ENCODE measurements at places on chromosomes 1 and 21.

DNA sequence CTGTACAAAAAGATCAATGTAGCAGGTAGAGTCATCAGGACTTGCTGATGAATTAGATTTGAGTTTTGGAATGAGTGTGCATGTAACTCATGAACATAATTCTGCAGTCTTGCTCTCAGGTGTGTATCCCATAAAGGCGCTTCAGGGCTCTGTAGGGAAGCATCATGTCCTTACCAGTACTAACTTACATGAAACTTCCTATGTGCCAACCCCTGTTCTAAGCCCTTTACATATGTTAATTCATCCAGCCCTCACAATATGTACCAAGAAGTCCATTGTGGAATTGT lies 2.1 kb upstream of the FCRLB start:
- DNase-seq, result no peak

DNA sequence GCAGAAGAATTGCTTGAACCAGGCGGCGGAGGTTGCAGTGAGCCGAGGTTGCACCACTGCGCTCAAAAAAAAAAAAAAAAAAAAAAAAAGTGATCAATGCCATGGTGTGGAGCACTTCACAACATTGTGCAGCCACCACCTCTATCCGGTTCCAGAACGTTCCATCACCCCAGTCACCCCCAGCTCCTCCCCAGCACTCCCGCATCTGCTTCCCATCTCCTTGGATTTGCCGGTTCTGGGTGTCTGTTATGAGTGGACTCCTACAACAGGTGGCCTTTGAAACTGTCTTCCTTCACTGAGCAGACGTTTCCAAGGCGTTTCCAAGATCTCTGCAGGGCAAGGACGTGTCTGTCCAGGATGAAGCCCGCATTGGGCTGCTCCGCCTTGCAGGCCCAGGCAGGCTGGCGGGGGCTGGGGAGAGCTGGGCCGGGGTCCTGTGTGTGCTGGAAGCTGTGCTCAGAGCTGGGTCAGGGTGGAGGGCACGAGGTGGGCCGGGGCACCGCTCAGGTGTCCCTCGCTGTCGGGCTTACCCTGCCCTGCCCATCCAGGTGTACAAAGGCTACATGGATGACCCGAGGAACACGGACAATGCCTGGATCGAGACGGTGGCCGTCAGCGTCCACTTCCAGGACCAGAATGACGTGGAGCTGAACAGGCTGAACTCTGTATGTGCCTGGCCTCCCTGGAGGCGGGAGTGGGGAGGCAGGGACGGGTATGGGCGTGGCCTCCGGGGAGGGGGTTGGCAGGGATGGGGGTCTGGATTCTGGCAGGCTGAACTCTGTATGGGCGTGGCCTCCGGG lies 14.9 kb upstream of the LRRC3 start:
- no peak for DNase-seq

- DNase-seq, result no peak
Measured at GRCh38 chr1:194073833-194074232, 887.4 kb upstream of the B3GALT2 start.

GRCh38 chr1:204520834-204521709 lies 4.9 kb downstream of the MDM4 start:
- DNase-seq, result peak; percentile 89

DNA sequence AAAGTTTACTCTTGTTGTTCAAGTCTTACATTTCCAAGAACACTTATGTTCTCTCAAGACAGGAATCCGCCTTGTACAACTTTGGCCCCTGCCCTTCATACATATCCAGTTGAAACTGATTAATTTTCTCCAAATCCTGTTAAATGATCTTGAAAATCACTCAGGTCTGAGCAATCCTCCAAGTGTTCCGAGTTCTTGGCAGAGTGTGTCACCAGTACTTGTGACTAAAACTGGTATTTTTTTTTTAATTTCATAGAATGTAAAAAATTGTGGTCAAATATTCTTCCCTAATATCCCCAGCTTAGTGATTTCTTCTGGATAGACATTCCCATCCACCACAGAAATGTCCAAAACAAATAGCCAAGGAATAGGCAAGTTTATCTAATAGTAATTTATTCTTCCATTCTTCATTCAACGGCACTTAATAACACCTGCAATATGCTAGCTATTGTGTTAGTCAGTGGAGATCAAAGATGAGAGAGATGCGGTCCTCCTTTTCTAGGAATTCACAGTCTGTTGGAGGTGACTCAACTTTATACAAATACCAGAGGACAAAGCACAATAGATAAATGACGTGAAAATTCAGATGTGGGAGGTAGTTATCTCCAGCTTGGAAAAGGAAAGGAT lies 71.4 kb downstream of the DIRAS3 start:
- no peak for DNase-seq

GRCh38 chr1:55833529-55834091 lies 618.4 kb upstream of the USP24 start:
- no peak for DNase-seq

DNA sequence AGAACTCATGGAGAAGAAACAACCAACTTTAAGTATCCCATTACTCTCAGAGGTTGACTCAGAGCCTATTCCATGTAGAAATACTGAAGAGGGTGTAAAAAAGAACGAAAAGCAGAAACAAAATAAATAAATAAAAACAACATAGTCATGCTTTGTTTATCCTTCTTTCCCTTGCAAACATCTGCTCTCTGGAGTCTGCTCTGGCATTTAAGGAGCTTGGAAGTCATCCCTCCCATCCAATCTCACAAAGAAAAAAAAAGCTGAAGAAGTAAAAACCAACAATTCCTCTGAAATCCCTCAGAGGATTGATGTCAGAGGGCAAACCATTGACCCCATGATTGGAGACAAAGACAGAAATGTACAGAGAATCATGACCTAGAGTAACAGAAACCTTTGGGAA lies 302.6 kb upstream of the GREM2 start:
- no peak for DNase-seq

GRCh38 chr1:89799495-89799894 lies 21.3 kb upstream of the LRRC8D start:
- DNase-seq, result peak; percentile 77

DNA sequence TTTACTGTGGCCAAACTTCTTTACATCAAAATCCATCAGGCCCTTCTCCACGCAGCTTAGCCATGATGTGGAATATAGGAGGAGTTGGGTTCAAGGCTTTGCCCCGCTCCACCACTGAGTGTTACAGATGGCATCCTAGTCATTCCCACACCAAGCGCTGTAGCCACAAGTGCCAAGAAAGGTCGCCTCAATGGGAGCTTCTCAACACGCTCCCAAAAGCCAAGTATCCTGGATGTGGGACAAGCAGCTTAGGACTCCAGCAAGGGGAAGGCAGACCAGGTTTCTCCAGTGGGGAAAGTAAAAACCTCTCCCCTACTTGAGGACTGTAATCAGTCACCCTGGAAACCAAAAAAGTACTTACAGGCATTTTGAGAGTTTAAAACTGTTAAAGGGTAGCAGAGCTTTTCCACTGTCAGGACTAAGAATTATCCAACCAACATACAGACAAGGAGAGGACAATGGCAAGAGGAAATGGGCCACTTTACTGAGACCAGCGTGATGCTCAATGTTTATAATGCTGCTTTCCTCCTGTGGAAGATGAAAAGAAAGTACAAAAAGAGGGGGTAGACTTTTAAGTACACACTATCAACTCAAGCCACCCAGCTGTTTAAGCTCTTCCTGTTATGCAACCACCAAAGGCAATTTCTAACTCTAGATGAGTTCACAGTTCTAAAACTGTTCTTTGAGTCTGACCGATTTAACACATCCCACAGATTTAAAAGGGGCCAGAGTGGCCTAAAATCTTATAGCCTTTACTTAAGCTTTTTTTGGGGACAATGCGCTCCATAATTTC lies 120.7 kb upstream of the KRTAP19-8 start:
- peak; percentile 71 for DNase-seq

Measured in hematopoietic multipotent progenitor cell treated with erythropoietin and hydrocortisone succinate and interleukin-3 and kit ligand, for 4 days (in vitro differentiated cells).